Hippocampal formation (tissue), 2 donors: ENCODE measurements at places on chromosomes 16 and 17.
A peak's percentile ranks its signal among the peaks of the same experiment; 100 is the strongest.

DNA sequence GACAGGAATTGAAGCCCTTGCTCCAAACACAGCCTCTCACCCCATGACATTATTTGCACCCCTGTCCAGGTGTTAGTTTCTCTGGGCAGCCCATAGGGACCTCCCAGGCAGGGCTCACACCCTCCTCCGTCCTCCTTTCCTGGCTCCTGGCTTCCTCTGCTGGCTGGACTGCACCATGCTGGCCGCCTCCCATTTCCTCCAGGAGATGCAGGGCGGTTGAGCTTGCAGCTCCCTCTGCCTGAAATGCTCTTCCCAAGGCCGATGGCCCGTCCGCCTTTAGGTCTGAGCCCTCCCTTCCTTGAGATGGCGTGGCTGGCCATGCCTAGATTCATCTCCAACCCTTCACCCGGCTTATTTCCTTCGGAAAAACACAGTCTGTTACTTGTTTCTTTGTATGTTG, 334.8 kb downstream of the SNX29 start:
- DNase-seq, result no peak

GRCh38 chr16:84585886-84586285, 32.0 kb downstream of the COTL1 start:
- peak; percentile 44 for DNase-seq

DNA sequence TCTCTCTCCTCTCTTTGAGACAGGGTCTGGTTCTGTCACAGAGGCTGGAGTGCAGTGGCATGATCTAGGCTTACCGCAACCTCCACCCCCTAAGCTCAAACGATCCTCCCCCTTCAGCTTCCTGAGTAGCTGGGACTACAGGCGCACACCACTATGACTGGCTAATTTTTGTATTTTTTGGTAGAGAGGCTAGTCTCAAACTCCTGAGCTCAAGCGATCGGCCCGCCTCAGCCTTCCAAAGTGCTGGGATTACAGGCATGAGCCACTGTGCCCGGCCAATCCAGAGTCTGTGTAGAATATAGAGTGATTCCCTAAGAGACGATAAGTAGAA, 65.8 kb upstream of the RPH3AL start:
- DNase-seq, result no peak

DNA sequence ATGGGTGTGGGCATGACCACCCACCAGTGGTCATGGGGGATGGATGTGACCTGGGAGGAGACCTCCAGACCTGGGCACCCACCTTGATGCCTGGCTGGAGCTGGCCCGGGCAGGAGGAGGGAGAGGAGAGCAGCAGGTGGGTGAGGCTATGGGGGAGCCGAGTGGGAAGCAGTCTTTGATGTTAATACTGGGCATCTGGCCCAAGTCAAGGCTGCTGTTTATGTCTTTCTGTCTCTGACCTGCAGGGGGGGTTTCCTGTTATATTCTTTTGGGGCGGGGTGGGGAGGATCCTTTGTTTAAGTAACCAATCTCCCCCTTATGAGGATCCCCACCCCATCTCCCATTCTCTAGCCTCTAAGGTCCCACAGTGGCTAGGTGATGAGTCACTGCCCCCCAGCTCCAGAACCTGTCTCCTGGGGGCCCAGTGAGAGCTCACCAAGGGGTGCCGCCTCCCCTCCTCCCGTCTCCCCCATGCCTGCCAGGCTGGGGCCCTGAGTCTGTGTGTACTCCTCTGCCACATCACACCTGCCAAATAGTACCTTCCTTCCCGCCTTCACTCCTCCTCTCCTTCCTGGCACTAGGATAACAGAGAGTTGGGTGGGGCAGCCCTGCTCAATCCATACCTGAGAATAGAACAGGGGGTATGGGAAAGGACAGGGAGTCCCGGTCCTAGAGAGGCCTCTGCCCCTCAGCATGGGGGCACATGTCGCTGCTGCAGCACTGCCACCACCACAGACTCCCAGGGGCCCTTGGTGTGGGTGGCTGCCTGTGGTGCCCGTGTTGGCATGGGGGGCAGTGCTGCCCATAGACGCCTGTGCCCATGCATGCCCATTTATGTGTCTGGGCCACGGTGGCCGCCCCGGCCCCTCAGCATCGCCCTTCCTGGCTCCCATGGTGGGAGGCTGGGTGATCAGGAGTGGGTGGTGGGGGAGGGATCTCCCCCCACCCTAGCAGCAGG, 7.3 kb downstream of the THRA start:
- DNase-seq, result no peak

DNA sequence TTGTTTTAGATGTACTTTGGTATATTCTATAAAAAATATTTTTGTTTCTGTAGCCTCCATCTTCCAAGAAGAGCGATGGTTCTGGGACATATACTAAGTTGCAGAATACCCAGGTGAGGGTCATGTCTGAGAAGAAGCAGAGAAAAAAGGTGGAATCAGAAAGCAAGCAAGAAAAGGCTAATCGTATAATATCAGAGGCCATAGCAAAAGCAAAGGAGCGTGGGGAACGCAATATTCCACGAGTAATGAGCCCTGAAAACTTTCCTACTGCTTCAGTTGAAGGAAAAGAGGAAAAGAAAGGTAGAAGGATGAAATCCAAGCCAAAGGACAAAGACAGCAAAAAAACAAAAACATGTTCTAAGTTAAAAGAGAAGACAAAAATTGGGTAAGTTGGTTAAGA, 154.6 kb downstream of the CHD9 start:
- no peak for DNase-seq

GRCh38 chr17:20122254-20122879, 113.2 kb downstream of the SPECC1 start:
- no peak for DNase-seq

DNA sequence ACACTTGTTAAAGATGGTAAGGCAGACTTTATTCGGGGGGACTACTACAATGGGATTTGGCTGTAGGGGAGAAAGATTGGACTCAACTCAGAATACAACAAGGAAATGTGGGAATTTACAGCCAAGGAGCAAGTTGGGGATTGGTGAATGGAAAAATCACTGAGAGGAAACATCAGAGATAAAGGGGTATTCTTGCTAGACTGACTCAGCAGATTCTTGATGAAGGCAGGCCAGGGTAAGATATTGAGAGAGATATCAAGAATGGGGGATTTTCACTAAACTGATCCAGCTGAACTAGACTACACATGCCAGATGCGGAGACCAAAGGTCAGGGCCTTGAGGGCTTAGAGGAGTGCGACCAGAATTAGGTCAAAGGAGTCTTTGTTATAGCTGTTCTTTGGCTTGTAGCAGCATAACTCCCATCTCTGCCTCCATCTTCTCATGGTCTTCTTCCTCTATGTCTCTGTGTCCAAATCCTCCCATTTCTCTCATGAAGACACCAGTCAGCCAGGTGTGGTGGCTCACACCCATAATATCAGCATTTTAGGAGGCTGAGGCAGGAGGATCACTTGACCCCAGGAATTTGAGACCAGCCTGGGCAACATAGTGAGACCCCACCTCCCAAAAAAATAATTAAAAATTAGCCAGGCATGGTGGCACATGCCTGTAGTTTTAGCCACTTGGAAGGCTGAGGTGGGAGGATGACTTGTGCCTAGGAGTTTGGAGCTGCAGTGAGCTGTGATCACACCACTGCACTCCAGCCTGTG, 17.3 kb downstream of the CHD9NB start:
- DNase-seq, result no peak

GRCh38 chr16:89507214-89507833, 879 bp upstream of the SPG7 start:
- no peak for DNase-seq

DNA sequence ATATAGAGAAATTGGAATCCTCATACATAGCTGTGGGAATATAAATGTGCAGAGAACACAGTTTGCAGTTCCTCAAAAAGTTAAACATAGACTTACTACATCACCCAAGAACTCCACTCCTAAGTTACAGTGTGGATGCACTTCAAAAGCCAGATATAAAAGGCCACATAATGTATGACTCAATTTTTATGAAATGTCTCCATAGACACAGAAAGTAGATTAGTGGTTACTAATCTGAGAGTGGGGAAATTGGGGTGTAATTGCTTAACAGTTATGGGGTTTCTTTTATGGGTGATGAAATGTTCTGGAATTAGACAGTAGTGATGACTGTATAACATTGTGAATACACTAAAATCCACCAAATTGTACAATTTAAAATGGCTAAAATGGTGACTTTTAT, 60.9 kb downstream of the CACNG1 start:
- DNase-seq, result no peak

DNA sequence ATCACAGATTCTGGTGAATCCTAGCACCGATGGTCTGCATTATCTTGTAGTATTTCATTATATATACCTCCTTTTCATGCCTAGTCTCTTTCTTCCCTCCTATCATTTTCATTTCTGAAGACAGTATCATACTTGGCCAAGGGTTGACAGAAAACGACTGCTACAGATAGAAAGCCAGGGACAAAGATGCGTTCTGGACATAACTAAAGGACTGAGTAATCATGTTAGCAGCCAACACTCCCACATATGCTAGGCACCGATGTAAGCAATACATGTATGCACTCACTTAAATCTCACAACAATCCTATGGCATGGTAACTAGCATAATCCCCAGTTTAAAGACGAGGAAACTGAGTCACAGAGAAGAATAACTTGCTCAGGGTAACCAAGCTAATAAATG, 22.9 kb downstream of the RDM1 start:
- no peak for DNase-seq

DNA sequence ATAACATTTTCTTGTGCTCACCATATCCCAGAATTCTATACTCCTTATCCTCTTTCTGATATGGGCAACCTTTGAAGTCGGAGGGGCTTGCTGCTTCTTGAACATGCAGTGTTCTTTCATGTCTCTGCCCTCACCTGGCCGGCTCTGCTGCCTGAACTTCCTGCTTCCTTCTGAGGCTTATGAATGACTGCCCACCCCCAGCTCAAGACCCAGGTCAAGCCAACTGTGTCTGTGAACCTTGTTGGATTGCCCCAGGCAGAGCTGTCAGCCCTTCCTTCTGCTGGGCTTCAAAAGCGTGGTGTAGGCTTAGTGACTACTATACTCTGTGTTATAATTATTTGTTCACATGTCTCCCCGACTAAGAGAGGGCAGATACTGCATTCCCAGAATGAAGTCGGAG, 506.5 kb downstream of the HS3ST4 start:
- DNase-seq, result no peak

- no peak for DNase-seq
Measured at GRCh38 chr16:83095941-83096692, 469.3 kb downstream of the CDH13 start.

DNA sequence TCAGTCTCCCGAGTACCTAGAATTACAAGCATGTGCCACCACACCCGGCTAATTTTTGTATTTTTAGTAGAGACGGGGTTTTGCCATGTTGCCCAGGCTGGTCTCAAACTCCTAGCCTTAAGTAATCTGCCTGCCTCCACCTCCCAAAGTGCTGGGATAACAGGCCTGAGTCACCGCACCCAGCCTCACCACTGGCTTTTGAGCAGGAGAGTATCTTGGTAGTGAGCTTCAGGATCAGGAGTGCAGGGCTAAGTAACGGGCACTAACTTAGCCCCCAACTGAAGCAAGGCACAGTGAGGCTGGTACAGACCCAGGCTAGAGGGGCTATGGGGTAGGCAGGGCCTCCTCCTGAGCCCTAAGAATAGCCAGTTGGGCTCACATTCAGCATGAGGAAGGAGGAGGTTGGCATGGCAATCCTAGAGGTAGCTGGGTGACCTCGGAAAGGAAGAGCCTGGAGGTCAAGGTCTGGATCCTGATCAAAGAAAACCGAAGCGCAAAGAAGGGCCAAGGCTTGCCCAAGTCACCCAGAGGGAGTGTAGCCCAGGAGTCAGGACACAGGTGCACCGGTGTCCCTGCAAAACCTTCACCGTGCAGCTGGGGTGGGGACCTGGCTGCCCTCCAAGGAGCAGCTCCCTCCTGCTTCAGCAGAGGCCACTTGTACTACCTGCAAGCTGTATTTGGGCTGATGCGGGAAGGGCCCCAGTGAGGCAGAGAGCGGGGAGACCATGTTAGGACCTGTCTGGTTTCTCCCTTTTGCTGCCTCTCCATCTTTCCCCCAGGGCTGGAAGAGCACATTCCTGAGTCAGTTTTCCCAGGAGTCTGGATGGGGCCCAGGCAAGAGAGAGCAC, 1.3 kb upstream of the ADGRG5 start:
- DNase-seq, result no peak

- no peak for DNase-seq
Measured at GRCh38 chr16:69910964-69911363, 40.2 kb upstream of the CLEC18A start.

- DNase-seq, result no peak
Measured at GRCh38 chr16:83336603-83337002, 471.2 kb upstream of the HSBP1 start.

DNA sequence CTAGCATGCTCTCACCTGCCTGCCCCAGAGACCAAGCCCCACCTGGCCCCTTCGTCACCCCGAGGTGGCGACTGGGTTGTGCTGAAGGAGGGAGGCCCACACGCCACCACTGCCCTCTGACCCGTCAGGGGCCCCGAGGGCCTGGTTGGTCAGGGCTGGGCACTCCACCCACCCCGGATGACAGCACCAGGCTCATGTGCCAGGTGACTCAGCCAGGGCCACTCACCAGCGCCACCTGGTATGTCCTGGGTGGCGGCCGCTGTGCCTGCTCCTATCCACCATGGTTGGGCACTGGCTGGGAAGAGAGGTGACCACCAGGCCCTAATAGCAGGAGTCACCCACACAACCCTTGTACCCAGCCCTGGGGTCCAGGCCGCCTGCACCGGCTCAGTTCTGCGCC, 68.9 kb downstream of the JPH3 start:
- DNase-seq, result no peak

GRCh38 chr17:38619937-38620550, 14.3 kb upstream of the SRCIN1 start:
- DNase-seq, result no peak

- DNase-seq, result no peak
Measured at GRCh38 chr16:66399031-66399430, 28.1 kb upstream of the BEAN1 start.

- DNase-seq, result no peak
Measured at GRCh38 chr16:70432723-70433457, 6.0 kb downstream of the ST3GAL2 start.

- DNase-seq, result peak; percentile 30
Measured at GRCh38 chr17:9817086-9817485, 4.8 kb downstream of the GSG1L2 start.

DNA sequence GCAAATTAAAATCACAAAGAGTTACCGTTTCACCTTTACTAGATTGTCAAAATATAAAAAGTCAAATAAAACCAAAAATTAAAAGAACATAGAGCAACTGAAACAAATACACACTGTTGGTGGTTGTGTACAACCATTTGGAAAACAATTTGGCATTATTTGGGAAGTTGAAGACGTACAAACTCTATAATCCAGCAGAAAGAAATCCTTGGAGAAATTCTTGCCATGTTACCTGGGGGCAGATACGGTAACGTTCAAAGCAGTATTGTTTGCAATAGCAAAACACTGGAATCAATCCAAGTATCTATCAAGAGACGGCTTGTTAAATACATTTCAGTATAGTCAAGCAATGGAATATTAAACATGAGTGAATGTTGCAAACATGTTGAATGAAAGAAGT, 56.7 kb downstream of the TBX4 start:
- no peak for DNase-seq

DNA sequence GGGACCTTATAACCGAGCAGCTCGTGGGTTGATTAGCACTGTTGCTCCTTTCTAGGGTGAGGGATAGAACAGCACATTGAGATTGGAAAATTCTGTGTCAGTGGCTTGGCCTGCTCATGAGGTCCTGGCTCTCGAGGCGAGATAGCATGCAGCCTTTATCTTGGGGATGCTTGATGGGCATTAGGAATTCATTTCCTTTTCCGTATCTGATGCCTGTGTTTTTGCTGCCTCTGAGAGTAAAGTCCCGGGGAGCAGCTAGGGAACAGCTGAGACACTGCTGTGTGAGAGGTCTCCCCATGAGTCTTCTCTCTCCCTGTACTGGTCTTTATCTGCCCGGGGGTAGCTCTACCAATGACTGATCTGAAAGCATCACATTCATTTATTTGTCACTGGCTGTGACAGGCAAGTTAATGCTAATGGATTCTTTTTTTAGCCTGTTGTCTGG, 14.5 kb downstream of the MSI2 start:
- DNase-seq, result no peak
